ENCODE measurements at places on chromosomes 13 and 19.

DNA sequence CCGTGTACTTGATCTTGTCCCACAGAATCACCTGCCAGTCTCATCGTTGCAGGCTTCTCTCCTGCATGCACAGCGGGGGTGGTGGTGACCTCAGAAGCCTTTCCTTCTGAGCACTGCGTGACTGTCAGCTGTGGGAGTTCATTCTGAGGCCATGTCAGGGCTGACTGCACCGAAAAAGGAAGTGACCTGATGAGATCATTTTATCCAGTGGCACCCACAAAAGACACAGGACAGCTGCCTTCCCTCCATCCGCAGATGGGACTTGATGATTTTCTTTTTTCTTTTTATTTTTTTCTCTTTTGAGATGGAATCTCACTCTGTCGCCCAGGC, 89.7 kb downstream of the RAB20 start:
- DNase-seq, result no peak

DNA sequence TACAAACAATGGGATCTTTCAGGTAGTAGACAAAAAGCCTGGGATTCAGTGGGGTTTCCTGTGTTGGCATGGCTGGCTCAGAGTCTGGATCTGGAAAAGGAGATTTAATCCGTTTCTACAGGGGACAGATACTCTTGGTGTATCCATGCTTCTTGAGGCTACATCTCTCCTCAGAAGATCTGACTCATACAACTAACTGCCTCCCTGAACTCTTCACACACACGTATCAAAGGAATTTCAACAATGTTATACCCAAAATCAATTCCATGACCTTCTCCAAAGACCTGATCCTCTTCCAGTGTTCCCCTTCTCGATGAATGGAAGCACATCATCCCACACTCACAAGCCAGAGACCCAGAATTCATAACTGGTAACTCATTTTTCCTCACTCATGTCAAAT, 435.3 kb upstream of the NBEA start:
- DNase-seq, result no peak

DNA sequence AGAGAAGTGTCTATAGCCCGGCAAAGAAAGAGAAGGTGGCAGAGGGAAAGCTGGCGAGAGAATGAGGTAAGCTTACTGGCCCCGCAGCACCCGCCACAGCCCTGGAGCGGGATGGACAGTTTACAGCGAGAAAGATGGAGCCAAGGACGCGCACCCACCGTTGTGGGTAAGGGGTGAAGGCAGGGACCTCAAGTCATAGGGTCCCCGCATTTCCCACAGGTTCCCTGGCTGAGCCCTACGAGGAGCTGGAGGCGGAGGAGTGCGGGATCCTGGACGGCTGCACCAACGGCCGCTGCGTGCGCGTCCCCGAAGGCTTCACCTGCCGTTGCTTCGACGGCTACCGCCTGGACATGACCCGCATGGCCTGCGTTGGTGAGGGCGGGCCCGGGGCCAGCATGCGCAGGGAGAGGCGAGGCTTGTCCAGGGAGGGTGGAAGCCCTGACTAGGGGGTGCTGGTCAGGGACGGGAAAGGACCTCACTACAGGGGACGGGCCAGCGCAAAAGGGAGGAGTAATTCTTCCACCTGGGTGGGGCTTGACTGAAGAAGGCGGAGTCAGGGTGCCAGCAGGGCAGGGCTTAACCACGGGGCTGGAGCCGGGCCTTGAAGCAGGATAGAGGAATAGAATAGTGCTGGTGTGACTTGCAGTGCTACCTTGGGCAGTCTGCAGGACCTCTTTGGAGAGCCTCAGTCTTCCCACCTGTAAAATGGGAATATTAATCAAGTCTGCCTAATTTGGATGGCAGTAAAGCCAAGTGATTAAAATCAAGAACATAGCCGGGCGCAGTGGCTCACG, 26.5 kb downstream of the LTBP4 start:
- DNase-seq, result no peak

DNA sequence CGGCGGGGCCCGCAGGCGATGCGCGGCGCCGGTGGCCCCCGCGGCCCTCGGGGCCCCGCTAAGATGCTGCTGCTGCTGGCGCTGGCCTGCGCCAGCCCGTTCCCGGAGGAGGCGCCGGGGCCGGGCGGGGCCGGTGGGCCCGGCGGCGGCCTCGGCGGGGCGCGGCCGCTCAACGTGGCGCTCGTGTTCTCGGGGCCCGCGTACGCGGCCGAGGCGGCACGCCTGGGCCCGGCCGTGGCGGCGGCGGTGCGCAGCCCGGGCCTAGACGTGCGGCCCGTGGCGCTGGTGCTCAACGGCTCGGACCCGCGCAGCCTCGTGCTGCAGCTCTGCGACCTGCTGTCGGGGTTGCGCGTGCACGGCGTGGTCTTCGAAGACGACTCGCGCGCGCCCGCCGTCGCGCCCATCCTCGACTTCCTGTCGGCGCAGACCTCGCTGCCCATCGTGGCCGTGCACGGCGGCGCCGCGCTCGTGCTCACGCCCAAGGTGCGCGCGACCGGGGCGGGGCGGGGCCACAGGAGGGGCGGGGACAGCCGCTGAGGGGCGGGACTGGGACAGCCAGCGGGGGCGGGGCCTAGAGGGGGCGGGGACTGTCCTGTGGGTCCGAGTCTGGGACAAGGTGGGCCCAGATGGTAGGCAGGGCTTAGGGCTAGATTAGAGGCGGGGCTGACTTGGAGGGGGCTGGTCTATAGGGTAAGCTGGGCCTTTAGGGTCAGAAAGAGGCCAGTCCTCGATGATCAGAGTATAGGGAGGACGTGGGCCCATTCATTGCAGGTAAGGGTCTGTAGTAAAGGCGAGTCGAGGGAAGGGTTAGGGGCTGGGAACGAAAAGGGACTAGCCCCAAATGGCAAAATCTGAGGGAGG, 5.1 kb downstream of the GRIN2D start:
- peak; percentile 21 for DNase-seq

DNA sequence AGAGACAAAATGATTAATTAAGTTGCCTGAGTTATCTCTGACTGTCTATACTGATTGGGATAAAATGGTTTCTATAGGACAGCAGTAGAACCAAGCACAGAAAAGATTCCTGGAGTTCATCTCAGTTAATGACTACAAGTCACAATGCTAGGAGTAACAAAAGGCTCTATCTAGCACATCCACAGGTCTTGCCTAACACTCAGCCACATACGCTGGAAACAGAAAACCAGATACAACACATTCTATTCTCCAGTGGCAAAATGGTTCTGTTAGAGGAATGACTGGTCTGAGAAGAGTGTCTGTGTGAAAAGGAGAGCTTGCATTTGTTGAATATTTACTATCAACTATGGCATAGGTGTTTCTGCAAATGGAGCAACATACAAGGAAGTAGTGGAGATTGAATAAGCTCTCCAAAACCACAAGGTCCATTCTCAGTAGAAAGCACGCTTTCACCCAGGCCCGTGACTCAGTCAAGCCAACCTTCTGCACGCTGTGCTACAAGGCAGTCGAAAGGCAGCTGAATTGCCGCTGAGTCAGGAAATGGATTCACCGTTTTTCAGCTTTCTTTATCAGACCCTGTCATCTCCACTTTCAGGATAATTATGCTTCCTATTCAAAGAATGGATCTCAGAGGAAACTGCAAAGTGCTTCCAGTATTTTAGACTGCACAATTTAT, 761.5 kb downstream of the EFNB2 start:
- DNase-seq, result no peak

- DNase-seq, result no peak
Observed at GRCh38 chr13:69947582-69947981, 160.0 kb upstream of the ATXN8OS start.

GRCh38 chr13:113926951-113927660, 46.8 kb downstream of the C13orf46 start:
- DNase-seq, result peak; percentile 0

GRCh38 chr19:54451331-54451871, 2.4 kb downstream of the LENG8 start:
- DNase-seq, result no peak

DNA sequence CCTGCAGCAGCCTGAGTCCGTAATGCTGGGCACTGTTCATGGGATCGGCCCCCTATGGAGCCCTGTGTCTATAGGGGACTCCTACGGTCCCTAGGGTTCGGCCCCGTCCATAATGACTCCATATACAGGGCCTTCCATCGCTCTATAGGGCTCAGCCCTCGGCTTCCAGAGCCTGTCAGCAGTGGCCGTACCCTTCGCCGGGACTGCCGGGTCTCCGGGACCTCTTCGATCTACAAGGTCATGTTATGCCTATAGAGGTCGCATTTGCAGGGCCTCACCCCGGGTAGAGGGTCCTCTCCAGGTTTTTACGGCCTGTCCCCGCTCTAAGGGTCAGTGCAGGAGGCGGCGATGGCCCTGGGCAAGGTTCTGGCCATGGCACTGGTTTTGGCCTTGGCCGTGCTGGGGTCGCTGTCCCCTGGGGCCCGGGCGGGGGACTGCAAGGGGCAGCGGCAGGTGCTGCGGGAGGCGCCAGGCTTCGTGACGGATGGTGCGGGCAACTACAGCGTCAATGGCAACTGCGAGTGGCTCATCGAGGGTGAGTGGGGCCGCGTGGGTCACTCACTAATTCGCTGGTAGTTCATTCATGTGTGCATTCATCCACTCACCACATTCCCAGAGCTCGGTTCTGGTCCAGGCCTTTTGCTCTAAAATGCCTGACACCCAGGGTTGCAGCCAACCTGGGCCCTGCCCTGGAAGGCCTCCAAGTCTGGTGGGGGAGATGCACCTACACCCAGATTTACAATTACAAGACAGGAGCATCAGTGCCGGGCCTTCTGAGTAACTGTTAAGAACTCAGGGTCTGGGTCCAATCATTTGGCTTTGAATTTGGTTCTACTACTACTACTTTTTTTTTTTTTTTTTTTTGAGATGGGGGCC, 699 bp downstream of the MEGF8 start:
- no peak for DNase-seq

DNA sequence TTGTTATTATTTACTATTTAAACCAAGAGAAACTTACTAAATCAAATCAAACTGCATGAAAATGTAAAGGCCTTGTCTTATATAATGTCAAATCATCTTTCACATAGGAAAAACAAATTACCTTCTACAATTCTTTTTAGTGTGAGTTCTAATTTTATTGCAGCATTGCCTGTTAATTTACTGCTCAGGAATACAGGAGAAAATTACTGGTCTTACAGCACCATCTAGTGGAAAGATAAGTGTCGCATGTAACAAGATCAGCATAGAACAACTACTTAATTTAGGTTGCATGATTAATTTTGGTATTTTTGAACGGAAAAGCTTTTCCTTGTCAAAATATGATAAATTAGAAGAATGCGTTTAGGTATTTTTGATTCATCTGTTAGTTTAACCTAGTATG, 502.7 kb downstream of the UQCRFS1 start:
- DNase-seq, result no peak

- DNase-seq, result no peak
Observed at GRCh38 chr13:80469105-80469852, 128.4 kb upstream of the SPRY2 start.

DNA sequence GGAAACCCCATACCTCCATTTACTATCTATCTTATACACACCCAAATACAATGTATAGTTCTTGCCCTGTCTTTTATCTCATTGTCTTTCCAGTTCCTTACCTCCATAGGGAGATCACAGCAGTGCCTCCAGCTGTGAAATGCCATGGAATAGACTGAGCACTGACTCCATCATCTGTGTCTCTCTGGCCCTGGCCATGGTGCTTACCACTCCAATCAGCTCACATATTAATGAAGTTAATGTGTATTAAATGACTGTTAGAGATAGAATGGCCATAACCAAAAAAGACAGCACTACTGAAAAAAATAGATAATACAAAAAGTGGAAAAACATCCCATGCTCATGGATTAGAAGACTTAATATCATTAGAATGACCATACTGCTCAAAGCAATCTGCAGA, 240.4 kb upstream of the SOX21 start:
- DNase-seq, result no peak

GRCh38 chr13:109214393-109214792, 572.0 kb downstream of the IRS2 start:
- DNase-seq, result no peak

- DNase-seq, result no peak
Observed at GRCh38 chr13:102847272-102848234, 1.7 kb downstream of the ERCC5 start.

- DNase-seq, result no peak
Observed at GRCh38 chr13:48476215-48476614, 56.7 kb downstream of the RCBTB2 start.

GRCh38 chr19:6864325-6864940, 22.9 kb upstream of the ADGRE1 start:
- DNase-seq, result no peak

GRCh38 chr13:44834404-44834803, 154.9 kb downstream of the NUFIP1 start:
- DNase-seq, result no peak

- no peak for DNase-seq
Observed at GRCh38 chr19:317710-318508, 26.7 kb downstream of the MIER2 start.

DNA sequence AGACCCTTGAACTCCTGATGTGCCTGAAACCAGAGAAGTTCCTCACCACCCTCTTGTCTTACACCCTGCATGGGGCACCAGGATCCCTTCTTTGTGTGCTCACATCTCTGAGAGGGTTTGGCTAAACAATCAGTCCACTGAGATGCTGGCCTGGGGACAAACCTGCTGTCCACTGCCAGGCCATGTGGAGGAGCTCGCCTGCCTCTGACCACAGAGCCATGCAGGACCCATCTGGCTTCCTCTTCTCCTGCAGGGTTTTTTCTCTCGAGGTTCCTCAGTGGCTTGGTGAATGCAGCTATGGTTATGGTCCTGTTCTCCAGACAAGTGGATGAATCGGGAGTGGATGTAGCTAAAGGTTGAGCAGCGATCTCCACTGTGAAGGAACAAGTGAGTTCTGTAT, 49.1 kb upstream of the MEDAG start:
- DNase-seq, result no peak

- no peak for DNase-seq
Observed at GRCh38 chr13:101982903-101983302, 418.9 kb downstream of the FGF14 start.

GRCh38 chr13:40563350-40564125, 102.9 kb downstream of the FOXO1 start:
- DNase-seq, result no peak

GRCh38 chr13:106599875-106600797, 32.2 kb upstream of the ARGLU1 start:
- no peak for DNase-seq

- no peak for DNase-seq
Observed at GRCh38 chr13:83853771-83854170, 28.5 kb downstream of the SLITRK1 start.

- DNase-seq, result no peak
Observed at GRCh38 chr13:69921156-69921555, 186.5 kb upstream of the ATXN8OS start.

DNA sequence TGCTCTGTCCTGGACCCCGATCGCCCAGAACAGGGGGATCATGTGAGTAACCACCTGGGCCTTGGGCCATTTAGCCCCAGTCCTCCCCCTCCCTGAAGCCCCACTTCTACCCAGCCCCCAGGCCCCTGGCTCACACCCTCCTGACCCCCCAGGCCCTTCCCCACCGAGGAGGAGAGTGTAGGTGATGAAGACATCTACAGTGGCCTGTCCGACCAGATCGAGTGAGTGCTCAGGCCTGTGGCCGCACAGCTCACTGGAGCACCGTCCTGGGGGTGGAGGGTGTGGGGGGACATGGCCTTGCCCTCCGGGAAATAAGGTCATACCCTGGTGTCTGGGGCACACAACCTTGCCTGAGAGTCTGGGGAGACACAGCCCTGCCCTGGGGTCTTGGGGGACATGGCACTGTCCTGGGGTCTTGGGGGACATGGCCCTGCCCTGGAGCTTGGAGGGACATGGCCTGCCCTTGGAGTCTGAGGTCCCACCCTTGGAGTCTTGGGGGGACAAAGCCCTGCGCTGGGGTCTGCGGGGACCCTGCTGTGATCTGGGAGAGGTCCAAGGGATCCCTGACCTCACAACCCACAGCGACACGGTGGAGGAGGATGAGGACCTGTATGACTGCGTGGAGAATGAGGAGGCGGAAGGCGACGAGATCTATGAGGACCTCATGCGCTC, 49.3 kb downstream of the VAV1 start:
- DNase-seq, result no peak

- DNase-seq, result no peak
Observed at GRCh38 chr13:28394422-28394821, 100.5 kb downstream of the FLT1 start.
